ENCODE measurements at places on chromosomes 2 and 18.

- DNase-seq: no peak
Measured at GRCh38 chr2:140718999-140719398, 1411.8 kb downstream of the LRP1B start.

GRCh38 chr2:151842830-151843690 lies 14.8 kb upstream of the ARL5A start:
- no peak for DNase-seq

GRCh38 chr2:27716301-27717069 lies 52.8 kb downstream of the SLC4A1AP start:
- no peak for DNase-seq

- DNase-seq: no peak
Measured at GRCh38 chr2:197369933-197370320, 59.3 kb upstream of the ANKRD44 start.

GRCh38 chr18:23970161-23971096 lies 44.1 kb upstream of the TTC39C start:
- DNase-seq: no peak

GRCh38 chr18:32772581-32773381 lies at the start of gene KLHL14:
Gene KLHL14, minus strand, starts transcription at chr18:32773023. Its CDS starts 2,432 bp downstream, at chr18:32770591.
- DNase-seq: no peak

DNA sequence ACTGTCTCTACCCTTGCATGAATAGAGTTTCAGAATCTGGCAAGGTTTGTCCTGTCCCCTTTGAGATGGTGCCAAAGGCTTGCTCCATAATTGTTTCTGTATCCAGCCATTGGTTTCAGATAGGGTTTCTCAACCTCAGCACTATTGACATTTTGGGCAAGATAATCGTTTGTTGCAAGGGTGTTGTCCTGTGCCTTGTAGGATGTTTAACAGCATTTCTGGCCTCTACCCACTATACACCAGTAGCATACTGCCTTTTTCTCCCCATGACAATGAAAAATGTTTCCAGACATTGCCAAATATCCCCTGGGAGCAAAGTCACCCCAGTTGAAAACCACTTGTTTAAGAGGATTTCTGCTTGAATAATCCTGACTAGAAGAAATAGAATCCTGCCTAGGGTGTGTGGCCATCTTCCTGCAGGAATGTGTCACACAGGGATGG lies 126.8 kb downstream of the CDC42EP3 start:
- no peak for DNase-seq

DNA sequence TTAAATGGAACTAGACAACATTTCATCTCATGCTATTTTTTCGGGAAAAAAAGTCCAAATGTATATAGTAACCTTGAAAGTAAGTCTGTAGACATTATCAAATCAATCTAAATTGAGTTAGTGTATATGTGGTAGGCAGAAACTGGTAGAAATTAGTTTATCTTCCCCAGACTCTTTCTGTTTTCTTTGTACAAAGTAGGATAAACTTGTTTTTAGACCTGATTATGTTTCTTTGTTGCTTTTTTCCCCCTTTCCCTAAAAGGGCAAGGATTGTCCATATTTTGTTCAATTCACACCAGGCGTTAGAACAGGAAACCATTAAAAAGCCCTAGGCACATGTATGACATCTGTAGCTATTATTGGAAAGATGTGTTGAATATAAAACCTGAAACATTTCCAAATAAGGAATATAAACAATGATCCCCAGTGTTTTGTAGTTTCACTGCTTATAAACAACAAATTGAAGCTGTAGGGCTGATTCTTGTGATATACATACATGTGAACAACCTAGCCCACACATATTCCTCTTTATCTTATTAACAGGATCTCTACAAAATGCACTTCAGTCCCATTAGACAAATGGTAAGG lies 528.3 kb downstream of the PARD3B start:
- DNase-seq: no peak

GRCh38 chr2:73091164-73091563 lies 19.7 kb upstream of the SFXN5 start:
- DNase-seq: no peak

DNA sequence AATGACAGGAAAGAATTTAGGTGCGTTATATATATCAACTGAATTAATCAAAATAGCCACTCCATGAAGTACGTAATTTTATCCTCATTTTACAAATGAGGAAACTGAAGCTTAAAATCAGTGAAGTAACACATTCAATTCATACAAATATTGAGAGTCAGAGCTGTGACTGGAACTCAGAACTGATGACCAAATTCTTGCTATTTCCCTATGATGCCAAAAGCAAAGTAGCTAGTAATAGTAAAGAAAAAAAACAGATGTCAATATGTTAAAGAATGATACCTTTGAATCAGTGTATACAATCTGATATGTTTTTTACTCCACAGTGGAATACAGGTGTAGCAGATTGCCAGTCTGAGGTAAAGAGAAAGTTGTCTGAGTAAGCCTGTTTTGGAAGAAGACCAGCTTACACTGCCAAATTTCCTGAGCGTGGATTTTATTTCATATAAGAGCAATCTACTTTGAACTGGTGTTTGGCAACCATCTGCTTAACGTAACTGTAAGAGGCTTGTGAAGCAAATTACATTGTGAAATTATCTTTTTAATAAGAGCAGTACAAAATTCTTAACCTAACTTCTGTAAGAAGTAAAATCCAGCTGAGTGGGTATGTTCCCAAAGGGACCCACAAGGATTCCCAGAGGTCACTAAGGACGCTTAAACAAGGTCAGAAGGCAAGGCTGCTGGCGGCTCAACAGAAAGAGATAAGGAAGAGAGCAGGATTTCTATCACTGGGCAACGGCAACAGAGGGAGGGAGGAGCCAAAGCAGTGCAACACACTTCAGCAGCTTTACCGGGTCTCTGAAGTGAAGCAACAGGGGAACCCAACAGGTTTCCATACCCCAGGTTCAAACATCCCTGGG lies 85.6 kb downstream of the IKZF2 start:
- DNase-seq: no peak

DNA sequence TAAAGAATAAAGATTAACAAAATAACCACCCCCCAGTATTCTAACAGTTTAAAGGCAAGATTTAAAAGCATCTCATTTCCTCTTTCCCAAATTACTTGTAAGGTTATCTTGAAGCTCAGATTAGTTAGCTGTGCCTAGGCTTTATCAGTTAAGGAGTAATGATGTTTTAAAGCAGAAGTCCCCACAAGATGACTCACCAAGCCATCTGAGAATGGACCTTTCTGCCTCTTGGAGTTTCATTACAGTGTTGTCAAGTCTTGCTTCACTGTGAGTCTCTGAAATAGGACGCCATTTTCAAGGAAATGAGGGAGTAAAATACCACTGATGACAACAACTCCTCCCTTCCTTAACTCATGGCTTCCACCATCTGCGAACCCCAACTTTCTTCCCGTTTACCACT lies 35.9 kb downstream of the ZNF385B start:
- no peak for DNase-seq

- DNase-seq: no peak
Measured at GRCh38 chr2:84697895-84698294, 181.6 kb downstream of the DNAH6 start.

GRCh38 chr2:105179469-105180372 lies 61.8 kb upstream of the GPR45 start:
- peak; percentile 31 for DNase-seq

DNA sequence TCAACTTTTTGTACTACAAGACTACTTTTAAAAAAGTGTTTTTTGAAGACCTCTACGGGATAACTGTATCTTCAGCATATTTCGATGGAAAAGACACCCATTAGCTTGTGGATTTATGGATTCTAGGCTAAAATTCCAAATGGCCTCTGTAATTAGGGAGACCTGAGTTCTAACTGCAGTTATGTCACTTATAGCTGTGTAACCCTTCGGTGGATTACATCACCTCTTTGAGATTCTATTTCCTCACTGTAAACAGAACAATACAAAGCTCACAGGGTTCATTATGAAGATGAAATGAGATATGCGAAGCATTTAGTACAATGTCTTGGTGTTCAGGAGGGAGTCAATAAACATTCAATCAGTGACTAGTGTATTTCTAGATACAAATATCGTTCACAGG lies 24.2 kb downstream of the LMAN2L start:
- no peak for DNase-seq

DNA sequence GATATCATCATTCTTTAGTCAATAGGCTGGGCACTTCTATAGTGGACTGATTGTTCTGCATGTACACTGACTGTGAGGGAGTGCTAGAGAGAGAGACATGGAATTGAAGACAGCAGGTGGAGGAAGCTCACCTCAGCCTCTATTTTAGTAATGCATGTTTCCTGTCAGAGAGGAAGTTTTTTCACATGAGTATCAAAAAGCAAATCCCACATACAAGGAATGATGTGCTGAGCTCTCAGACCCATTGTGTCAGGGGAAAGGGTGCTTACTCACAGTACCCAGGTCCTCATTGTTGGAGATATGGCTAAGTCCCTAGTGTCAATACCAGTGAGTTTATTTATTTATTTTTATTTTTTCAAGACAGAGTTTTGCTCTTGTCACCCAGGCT lies 9.9 kb upstream of the CDK15 start:
- no peak for DNase-seq

DNA sequence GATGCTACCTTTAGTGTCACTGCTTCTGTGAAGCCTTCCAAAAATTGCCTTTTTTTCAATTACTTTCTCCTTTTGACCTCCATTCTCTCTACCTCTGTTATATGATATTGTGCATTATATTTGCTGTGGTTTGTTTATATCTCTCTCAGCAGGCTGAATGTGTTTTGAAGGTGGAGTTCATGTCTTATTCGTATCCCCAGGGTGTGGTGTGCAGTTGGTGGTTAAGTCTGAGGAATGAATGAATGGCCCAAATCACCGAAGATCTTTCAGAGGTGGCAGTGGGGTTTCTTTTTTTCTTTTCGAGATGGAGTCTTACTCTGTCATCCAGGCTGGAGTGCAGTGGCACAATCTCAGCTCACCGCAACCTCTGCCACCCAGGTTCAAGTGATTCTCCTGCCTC lies 53.5 kb upstream of the MAP4K3 start:
- no peak for DNase-seq

DNA sequence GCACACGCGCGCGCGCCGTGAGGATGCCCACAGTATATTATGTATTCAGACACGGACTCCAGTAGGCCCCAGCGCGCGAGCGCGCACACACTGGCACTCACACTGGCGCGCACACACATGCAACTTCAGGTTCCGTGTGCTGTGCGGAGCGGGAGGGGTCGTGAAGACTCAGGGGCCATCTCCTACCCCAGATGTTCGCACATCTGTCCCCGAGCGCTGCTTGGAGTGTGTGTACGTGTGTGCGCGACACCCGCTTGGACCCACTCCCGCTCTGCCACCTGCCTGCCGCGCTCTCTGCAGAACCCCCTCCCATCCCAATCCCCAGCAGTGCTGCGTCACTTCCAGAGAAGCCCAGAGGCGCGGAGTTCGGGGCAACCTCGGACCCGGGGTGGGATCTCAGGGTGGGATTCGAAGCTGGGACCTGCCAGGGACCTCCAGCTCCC lies 2.6 kb downstream of the NRP2 start:
- no peak for DNase-seq

- no peak for DNase-seq
Measured at GRCh38 chr2:170822290-170823087, 5.8 kb downstream of the GAD1 start.

DNA sequence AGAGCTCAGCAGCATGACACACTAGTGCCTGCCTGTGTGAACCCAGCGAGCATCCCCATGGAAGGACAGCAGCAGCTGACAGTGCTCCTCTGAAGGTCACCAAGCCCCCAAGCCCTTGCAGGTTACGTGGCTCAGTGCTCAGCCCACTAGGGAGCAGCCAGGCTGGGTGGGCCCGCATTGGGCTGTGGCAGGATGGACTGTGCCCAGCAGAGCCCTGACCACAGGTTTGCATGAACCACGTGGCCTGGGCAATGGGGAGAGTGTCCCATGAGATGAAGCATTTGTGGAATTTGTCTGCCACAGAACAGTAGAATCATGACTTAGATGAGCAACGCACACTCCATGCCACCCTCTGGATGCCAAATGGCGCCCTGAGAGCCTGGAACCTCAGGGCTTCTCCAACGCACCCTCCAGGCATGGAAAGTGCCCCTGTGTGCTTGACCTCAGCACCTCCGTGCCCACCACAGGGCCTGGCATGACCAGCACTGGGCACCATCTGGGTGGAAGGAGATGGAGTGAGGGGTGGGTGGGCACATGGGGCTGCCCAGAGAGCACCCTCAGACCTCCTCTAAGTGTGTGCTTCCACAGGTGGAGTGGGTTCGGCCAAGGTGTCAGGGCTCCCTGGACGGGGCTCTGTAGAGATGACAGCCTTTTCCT lies 216.1 kb upstream of the RAB6C start:
- DNase-seq: no peak

- DNase-seq: no peak
Measured at GRCh38 chr2:174337337-174338146, 2.8 kb downstream of the SP9 start.

DNA sequence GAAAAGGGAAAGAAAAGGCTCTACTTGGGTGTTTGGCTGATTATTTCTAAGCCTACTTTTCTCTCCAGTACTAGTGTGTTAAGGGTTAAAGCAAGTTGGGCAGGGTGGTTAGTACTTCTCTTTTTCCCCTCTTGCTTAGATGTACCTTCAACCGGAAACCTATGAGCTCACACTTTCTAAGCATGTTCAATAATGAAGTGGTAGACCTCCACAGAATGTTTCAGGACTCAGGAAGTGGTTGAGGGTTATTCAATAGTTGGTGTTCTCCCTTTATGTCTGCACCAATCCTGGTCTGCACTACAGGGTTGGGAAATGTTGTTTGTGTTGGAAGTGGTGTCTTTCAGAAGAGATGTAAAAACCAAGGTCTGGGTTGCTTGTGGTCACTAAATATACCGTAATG lies 137.1 kb downstream of the ZEB2 start:
- no peak for DNase-seq

GRCh38 chr2:25115902-25116301 lies 52.5 kb downstream of the POMC start:
- DNase-seq: no peak

GRCh38 chr2:230540332-230540731 lies 124.3 kb downstream of the SP100 start:
- DNase-seq: no peak

DNA sequence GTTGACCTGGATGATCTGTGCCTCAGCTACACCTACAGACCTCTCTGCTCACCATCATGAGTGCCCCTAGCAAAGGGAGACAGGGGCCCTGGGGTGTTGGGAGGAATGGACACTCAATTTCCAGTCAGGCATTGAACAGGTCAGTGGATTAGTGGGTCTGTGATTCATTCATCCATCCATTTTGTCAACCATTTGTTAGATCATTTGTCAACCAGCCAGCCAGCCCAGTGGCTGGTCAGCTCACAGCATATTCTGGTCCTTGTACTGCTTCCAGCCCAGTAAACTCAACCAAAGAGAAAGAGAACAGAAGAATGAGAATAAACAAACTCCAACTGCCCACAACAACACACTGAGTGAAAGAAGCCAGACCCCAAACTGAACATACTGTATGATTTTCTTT lies 4.6 kb upstream of the KLF11 start:
- no peak for DNase-seq

DNA sequence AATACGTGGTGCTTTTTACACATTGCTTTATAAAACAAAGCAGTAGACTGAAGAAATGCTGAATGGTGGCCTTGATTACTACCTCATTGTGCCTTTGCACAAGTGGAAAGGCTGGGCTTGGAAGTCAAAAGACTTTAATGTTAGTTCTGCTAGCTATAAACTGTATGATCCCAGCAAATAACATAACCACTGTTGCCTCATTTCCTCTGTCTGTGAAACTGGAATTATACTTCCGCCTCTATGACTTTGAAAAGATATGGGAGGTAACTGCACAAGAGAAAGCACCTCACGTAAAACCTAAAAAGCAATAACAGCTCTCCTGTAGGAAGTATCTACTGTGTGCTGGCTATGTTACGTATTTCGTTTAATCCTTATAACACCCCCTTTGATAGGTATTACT lies 43.4 kb upstream of the DSC1 start:
- DNase-seq: no peak
